ENCODE measurements at places on chromosomes 2 and 18.

- peak overlapping the region; percentile 92 for H3K4me3 ChIP-seq
- DNase-seq: no peak
- no peaks in the 10 kb centered on the region for H3K27me3 ChIP-seq
- H3K27ac ChIP-seq: peak overlapping the region; percentile 88
- H3K4me1 ChIP-seq: peaks cover 53% of the 10 kb centered on the region
Observed at GRCh38 chr18:35042389-35043071, 1.3 kb downstream of the MAPRE2 start.

GRCh38 chr18:50472941-50473340 lies 86.9 kb upstream of the MAPK4 start:
- no peak for DNase-seq
- H3K36me3 ChIP-seq: no peaks in the 10 kb centered on the region
- H3K4me1 ChIP-seq: no peaks in the 10 kb centered on the region
- H3K27ac ChIP-seq: no peak overlapping the region
- H3K27me3 ChIP-seq: peaks cover 2% of the 10 kb centered on the region

DNA sequence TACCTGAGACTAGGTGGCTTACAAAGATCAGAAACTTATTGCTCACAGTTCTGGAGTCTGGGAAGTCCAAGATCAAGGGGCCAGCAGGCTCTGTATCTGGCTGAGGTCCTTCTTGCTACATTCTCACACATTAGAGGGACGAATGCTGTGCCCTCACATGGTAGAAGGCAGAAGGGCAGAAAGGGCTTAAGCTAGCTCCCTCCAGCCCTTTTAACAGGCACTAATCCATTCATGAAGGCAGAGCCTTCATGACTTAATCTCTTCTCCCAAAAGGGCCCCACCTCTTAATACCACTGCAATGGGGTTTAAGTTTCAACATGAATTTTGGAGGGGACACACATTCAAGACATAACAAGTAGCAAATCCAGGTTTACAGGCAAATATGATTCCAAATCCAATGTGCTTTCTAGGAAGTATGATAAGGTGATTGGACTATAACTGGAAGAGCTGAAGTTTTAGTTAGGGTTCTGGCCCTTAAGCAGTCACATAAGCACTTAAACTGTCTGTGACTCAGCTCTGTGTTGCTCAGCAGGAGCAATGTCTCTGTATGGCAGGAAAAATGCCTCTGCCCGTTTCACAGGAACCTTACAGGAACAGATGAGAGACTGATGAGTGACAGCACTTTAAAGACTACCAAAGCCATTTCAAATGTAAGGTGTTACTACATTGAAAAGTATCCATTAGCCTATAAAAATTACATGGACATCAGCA lies 119.6 kb upstream of the PTPRM start:
- H3K27me3 ChIP-seq: no peaks in the 10 kb centered on the region
- H3K4me3 ChIP-seq: no peak overlapping the region
- H3K27ac ChIP-seq: no peak overlapping the region
- no peaks in the 10 kb centered on the region for H3K36me3 ChIP-seq
- H3K4me1 ChIP-seq: no peaks in the 10 kb centered on the region

DNA sequence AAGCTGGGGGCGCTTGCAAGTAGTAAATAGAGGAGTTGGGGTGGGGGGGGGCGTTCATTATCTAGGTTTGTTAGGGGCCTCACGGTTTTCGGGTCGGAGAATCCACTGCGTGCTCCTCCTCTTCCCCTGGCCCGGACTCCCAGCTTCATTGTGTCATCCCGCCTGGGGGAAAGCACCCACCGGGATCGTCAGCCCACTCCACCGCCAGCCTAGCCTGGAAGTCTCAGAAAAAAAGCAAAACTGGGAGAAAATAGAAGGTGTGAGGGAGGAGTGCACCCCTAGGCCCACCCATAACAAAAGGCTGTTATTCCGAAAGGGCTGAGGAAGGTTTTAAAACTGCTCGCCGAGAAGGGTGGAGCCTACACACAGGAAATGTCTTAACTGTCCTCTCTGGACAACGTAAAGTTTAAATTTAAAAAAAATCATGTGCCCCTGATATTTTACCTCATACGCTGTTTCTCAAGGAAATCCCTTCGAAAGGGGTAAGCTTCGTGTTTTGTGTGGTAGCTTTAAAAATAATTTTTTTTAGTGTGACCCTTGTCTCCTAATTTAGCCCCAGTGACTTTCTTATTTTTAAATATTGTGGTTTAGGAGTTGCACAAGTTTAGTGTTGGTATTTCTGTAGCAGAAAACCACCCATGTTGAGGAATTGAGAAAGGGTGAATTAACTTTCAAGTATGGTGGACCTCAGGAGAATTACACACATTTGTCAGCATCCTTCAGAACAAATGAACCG lies 104.2 kb downstream of the SPTBN1 start:
- peak overlapping the region; percentile 91 for H3K4me3 ChIP-seq
- peaks cover 50% of the 10 kb centered on the region for H3K36me3 ChIP-seq
- peak; percentile 60 for DNase-seq

GRCh38 chr18:8703781-8704301 lies 1.5 kb upstream of the MTCL1 start:
- peaks cover 3% of the 10 kb centered on the region for H3K36me3 ChIP-seq
- H3K4me1 ChIP-seq: peaks cover 20% of the 10 kb centered on the region
- peak overlapping the region; percentile 81 for H3K4me3 ChIP-seq
- no peak for DNase-seq

DNA sequence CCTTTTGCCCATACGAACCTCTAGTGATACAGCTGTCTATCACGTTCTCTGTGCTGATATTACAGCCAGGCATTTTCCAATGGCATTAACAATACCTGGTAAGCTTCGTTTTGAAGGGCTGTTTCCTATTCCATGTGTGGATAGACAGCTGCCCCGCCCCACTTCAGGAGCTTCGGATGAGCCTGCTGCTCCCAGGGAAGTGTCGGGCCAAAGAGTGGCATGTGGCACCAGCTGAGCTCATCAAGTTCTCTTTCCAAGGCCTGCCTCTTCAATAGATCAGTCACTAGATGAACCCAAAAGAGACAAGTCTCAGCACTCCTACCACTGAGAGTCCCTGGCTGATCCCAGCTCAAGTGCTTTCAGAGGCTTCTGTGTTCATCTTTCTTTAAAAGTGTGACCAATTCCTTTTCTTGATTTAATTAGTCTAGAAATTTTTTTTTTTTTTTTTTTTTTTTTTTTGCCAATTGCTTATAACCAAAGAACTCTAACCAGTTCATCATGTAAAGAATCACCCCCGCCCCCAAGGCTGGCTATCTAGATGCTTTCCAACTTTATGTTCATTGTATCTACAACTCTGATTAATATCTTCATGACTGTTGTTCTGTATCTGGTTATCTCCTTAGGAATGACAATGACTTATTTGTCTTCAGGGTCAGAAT lies 46.6 kb downstream of the HDAC4 start:
- H3K36me3 ChIP-seq: peaks cover 52% of the 10 kb centered on the region
- DNase-seq: no peak
- H3K4me3 ChIP-seq: no peak overlapping the region
- H3K27me3 ChIP-seq: no peaks in the 10 kb centered on the region
- no peaks in the 10 kb centered on the region for H3K4me1 ChIP-seq

Data from activated CD4-positive, alpha-beta memory T cell treated with anti-CD3 and anti-CD28 coated beads, Interleukin-2, amount 10 ng/mL, durations not matched to agents 7 days and 5 days (primary cell).